ENCODE measurements at places on chromosomes 16 and 17. TPM values are rescaled to one million over a fixed set of nuclear protein-coding genes. Genes with fewer than 3 reads are reported as not detected.

The SLC9A5 gene
- total RNA-seq: 0.86 TPM

The CEP295NL gene
- 2.3 TPM for total RNA-seq

The MT4 gene
- not detected for total RNA-seq

The NXN gene
- 61.4 TPM for total RNA-seq

The MILR1 gene
- 7.5 TPM for total RNA-seq

The NAA38 gene
- total RNA-seq: 67.9 TPM

The NEURL4 gene
- total RNA-seq: 17.0 TPM

The SGSH gene
- total RNA-seq: 33.0 TPM

The ZNF423 gene
- 8.6 TPM for total RNA-seq
